ENCODE measurements at places on chromosomes 11 and 22.

- no peak for DNase-seq
These were observed 200.5 kb downstream of the DDX10 start for GRCh38 chr11:108865406-108865805.

- no peak for DNase-seq
These were observed 24.2 kb downstream of the NUP50 start for GRCh38 chr22:45187891-45188290.

GRCh38 chr22:19115628-19116027 lies 6.6 kb downstream of the DGCR2 start:
- DNase-seq, result no peak

DNA sequence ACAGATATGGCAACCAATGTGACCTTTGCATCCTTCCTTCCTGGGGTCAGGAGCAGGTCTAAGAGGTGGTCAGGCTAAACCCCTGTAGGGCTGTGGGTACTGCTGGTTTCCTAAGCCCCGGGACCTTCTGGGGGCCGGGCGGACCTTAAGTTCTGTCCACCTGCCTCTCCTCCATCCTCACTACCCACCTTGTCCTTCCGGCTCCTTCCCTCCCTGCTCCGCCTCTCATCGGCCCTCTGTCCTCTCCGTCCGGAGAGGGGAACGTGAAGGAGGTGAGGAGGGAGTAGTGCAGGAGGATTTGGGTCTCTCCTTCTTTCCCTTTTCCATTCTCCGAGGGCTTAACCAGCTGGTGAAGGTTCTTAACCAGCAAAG lies 28.3 kb upstream of the PARVB start:
- no peak for DNase-seq

DNA sequence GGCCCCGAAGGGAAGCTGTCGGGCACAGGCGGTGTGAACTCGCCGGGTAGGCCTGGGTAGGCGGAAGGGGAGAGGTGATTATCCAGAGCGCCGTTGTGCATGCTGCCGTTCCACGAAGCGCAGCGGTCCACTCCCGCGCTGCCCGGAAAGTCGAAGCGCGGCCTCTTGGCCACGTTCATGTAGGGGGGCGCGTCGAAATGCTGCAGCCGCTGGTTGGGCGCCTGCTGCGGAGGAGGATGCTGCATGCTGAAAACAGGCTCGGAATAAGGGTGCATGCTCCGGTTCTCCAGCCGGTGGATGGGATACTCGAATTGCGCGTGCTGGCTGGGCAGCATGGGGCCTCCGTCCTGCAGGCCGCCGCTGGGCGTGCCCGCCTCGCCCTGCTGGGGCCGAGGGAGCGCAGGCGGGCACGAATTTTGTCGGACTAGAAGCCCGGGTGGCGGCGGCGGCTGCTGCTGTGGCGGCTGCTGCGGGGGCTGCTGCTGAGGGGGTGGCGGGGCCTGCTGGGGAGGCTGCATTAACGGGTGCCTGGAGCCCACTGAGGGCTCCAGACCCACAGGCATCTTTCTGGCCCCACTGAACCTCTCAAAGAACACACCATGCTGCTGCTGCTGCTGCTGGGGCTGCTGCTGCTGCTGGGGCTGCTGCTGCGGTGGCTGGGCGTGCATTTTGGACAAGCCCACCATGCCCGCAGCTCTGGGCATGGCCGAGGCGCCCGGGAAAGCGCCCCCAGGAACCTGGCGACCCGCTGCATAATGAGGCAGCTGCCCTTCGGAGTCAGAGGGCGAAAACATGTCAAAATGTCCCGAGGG lies 2.3 kb downstream of the MN1 start:
- no peak for DNase-seq

GRCh38 chr11:46075168-46075567 lies 46.1 kb downstream of the PHF21A start:
- DNase-seq, result no peak

DNA sequence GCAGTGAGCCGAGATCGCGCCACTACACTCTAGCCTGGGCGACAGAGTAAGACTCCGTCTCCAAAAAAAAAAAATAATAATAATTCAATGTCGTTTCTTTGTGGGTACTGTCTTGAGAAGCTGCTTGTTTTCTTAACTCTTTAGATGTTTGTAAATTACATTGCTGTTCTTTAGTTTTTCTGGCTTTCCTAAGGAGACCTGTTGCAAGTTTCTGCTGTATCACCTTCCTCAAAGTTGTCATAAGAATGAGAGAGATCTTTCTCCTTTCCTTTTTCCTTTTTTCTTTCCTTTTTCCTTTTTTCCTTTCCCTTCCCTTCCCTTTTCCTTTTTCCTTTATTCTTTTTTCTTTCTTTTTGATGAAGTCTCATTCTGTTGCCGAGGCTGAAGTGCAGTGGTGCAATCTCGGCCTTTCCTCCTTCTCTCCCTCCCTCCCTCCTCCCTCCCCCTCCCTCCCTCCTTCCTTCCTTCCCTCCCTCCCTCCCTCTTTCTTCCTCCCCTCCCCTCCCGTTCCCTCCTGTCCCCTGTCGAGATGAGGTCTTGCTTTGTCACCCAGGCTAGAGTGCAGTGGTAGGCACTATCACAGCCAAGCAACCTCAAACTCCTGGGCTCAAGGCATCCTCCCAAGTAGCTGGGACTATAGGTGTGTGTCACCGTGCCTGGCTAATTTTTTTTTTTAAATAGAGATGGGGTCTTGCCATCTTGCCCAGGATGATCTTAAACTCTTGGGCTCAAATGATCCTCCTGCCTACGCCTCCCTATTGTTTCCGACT lies 15.3 kb downstream of the HIPK3 start:
- DNase-seq, result no peak

GRCh38 chr11:28963187-28963586 lies 855.0 kb downstream of the METTL15 start:
- DNase-seq, result no peak

DNA sequence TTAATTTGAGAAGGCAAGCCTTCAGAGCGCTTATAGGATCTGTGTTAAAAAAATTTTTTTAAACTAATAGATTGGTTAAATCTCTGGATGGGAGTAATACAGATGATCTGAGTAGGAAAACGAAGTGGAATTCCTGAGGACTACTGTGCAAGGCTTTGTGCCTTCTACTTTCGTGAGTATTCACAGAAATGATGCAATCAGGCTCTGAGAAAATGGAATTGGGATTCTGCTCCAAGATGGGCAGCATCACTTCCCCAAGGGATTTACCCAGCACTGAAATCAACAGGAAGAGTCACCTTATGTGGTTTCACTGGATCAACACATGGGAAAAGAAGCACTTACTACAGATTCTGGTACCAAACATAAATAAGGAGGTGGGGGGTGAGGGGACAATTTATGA lies 12.5 kb downstream of the KMT5B start:
- DNase-seq, result no peak

DNA sequence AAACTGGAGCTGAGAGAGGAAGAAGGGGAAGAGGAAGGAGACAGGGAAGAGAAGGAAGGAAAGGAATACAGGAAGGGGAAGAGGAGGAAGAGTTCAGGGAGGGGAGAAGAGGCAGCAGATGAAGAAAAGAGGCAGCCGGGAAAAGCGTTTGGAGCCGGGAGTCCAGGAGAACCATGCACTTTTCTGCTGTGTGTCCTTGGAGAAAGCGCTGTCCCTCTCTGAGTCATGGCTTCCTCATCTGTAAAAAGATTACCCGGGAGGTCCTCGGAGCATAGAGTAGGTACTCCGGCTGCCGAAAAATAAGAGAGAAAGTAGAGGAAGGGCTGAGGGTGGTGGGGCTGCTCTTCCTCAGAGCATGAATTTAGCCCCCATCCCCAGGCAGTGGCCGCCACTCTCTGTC lies 226.9 kb downstream of the MN1 start:
- DNase-seq, result no peak

- DNase-seq, result no peak
These were observed 55.7 kb downstream of the NRXN2 start for GRCh38 chr11:64667154-64667745.

DNA sequence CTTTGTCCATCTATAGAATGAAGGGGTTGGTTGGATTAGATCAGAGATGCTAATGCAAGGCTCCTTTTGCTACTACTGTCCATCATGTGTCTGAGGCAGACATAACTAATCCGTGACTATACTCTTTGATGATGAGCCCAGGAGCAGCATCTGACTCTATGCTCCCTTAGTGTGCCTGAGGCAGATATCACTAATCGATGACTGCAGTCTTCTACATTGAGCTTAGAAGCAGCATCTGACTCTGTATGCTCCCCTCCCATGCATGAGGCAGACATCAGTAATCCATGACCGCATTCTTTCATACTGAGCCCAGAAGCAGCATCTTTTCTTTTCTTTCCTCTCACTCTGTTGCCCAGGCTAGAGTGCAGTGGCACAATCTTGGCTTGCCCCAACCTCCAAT lies 4.2 kb downstream of the TCN2 start:
- no peak for DNase-seq

DNA sequence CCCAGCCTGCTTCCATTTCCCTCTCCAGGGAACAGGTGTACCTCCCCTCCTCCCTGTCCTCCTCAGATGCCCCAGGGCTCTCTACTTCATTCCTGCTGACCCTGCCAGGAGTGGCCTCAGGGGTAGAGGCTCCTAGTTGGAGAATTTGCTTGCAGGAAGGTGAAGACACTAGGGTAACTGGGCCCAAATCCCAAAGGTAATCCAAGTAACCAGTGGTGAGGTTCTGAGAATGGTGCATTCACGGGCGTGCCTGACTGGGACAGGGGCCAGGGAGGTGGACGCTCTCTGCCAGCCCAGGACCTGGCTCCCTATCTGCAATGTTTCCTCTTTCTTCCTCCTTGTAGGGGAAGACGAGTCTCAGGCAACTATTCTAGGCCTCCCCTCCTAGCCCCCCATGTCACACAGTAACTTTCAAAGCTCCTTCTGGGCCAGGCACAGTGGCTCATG lies 2.9 kb downstream of the SLC35C1 start:
- DNase-seq, result no peak

All from activated CD8-positive, alpha-beta memory T cell treated with anti-CD3 and anti-CD28 coated beads, Interleukin-2, amount 50 U/mL, for 4 hours (primary cell).